ENCODE measurements at places on chromosomes 11 and 22.

DNA sequence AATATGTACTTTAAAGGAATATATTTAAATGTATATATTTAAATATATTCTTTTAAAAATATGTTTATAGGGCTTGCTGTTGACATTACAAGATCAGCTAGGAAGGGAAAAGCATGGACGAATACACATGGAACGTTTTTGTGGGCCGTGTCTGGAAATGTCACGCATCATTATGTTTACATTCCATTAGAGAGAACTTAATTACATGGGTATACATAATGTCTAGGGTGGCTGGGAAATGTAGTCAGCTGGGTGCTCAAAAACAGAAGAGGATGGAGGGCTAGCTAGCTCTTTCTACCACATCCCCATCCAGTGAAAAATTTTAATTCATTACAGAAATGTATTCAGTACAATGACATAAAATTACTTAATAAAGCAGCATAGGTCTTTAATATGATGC, 371.2 kb downstream of the DYNC2H1 start:
- no peak for DNase-seq

DNA sequence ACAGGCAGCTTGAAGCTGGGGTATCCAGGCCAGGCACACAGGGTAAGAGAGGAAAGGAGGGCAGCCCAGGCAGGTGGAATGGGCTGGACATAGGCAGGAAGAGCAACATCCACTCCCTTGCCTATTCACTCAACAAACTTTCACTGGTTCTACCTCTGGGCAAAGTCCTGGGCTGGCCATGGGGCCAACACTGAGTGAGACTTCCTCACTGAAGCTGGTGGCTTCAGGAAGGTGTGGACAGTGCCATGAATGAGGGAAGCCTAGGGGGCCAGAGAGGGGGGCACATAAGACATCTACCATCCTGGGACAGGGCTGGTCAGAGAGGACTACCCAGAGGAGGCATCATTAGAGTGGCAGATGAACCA, 44.9 kb upstream of the TCF20 start:
- DNase-seq = no peak

DNA sequence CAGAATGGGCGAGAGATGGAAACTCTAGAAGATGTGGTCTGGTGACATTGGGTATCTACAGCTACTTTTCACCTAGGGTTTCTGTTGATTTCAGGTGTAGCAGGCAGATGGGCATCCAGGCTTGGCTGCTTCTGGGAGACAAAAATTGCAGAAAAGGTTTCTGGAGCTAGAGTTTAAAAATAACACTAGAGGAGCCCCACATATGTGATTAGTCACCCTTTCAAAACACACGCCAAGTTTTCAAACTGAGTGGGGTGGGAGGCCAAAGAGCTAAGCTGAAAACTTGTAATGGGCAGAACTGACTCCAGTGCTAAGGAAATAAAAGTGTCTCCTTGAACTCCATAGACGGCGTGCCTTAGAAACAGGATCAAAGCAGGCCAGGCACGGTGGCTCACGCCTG, 80.8 kb downstream of the GRK3 start:
- no peak for DNase-seq

GRCh38 chr11:69470301-69470700, 11.2 kb upstream of the LINC01488 start:
- DNase-seq = no peak

DNA sequence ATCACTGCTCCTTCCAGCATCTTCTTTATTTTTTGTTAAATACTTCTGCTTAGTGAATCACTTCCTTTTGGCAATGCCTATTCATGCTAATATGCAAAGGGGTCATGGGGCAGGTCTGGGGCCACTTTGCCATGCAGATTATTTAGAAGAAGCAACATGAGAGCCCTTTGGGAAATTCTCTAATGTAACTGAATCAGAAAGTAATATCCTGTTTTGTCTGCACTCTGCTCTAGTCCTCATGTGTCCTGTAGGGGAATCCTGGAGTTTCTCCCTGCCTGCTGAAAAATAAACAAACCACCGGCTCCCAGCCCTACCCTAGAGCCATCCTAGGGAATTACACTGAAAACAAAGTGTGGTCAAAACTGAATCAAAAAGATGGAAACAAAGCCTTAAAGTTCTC, 176.5 kb upstream of the POU2AF2 start:
- DNase-seq = no peak

DNA sequence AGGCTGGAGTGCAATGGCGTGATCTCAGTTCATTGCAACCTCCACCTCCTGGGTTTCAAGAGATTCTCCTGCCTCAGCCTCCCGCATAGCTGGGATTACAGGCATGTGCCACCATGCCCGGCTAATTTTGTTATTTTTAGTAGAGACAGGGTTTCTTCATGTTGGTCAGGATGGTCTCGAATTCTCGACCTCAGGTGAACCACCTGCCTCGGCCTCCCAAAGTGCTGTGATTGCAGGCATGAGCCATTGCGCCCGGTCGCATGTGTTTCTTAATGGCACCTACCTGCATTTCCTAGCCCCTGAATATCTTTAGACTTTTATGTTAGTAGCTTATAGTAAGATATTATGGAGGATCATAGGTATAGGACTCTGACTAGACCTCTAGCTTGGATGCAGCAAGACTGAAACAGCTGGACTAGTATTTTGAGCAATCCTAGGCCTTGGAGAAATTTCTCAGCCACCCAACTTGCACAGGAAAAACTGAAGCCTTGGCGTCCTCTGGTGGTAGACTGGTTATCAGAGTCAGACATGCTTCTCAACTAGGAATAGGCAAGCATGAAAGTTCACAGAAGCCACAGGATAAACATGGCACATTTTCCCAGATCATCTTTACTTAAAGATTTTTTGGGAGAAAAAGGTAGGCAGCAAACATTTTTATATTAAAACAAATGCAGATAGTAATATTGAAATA, 22.7 kb upstream of the C1QTNF4 start:
- no peak for DNase-seq

GRCh38 chr22:43996170-43996980, 27.7 kb upstream of the PARVB start:
- DNase-seq = peak; percentile 34

DNA sequence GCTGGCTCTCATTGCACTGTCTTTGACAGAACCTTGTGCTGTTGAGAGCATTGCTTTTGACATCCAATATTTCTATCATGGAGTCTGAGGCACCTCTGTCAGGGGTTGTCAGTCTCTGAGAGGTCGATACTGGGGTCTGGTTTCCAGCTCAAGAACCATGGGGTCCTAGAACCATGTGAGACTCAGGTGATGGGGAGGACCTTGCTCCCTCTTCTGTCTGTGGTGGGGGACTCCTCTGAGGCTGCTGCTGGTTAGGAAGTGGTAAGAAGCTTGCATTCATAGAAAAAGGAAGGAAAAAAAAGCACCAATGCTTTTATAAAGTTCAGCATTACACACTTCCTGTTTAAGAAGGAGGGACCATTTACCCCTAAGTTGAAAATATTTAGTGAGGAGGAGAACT, 91.8 kb upstream of the CD44 start:
- DNase-seq = no peak

DNA sequence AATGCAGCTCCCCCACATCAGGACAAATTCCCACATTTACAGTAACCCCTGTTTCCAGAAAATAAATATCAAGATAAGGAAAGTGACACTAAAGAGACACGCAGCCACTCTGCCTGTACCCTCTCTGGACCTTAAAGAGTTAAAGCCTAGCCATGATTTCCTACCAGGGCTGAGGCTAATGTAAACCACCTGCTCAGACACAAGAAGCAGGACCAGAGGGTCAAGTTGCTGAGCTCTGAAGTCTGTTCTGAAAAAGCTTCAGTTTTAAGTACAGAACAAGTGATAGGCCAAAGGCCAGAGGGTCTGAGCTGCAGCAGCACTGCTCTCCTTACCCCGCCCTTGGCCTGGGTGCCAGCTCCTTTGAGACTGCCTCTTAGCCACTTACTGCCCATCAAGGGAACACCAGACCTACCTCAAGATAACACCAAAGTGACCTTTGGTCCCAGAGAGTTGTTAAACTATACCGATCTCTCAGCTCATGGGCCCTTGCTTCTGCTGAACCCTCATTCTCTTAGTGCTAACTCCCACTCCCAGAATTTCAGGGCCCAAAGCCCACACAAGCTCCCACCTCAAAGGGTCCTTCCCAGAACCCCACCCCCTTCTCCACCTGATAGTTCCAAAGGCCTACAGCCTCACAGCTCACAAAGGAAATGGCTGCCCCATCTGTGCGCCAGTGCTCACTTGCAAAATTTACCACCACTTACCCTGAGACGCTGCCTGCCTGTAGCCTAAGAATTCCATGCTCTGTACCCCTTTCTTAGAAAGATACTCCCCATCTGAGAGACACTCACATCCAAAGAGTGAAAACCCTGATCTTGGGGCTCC, 40.5 kb downstream of the IL18BP start:
- DNase-seq = no peak

GRCh38 chr11:94544646-94545263, 1.0 kb downstream of the FUT4 start:
- DNase-seq = no peak

GRCh38 chr22:44423556-44424358, 74.3 kb downstream of the RTL6 start:
- DNase-seq = no peak

DNA sequence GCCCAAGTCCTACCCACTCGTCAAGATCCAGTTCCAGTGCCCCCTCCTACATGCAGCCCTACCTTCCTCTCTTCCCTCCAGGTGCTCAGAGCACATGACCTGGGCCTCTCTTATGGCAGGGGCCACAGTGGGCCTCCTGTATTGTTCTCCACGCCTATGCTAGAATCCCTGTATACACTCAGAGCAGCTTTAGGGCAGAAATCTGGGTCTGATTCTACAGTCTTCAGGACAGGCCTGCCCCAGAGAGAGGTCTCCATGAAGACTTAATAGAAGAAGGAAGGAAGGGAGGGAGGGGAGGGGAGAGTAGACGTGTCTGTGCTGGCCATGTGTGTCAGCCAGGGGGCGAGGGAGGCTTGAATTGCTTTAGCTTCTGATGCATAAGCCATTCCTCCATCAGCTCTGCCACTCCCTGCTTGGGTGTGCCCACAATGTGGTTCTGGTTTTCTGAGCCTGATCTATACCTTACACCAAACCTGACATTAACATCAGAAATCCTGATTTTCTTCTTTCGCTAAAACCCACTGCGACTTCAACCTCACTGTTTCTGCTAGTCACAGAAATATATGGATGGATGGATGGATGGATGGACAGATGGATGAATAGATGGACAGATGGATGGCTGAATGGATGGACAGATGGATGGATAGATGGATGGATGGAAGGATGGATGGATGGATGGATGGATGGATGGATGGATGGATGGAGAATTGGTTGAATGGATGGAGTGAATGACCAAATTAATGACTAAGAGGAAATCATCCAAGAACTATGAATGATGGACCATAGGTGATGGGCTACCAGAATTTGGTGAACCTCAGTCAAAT, 56.6 kb upstream of the PRDM11 start:
- no peak for DNase-seq

- DNase-seq = no peak
These were observed 384.8 kb downstream of the MN1 start for GRCh38 chr22:27416511-27417420.

DNA sequence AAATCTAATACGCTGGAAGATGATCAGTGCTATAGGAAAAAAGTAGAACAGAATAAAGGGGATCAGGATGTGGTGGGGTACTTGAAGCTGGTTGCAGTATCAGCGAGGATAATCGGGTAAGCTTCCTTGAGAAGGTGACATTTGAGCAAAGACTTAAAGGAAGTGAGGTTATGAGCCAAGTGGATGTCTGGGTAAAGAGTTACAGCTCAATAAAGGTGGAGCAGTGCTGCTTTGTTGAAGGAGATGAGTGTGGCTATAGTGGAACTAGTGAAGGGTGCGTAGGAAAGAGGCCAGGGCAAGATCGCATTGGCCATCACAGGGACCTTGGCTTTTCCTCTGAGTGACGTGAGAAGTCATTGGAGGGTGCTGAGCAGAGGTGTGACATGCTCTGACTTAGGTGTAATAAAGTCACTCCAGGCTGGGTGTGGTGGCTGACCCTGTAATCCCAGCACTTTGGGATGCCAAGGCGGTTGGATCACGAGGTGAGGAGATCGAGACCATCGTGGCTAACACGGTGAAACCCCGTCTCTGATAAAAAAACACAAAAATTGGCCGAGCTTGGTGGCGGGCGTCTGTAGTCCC, 2.3 kb upstream of the SYVN1 start:
- DNase-seq = no peak

- DNase-seq = no peak
These were observed 37.8 kb downstream of the PPFIBP2 start for GRCh38 chr11:7551571-7551970.

DNA sequence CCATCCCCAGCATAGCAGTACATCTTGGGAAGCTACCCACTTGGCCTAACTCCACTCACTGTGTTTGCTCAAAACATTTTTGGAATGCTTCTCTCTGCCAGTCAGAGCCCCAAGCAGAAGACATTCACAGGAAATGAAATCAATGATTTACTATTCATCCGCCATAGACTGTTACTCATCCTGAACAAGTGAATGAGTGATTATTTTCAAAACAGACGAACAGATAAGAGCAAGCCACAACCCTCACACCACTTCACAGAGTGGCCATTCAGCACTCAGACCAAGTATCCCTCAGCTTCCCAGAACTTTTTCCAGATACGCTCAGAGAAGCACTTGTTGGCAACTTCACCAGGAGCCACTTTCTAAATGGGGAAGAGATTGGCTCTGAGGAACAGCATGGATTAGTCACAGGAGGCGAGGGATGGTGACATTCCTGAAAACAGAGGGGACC, 13.0 kb upstream of the UBASH3B start:
- DNase-seq = no peak

GRCh38 chr11:35907648-35908431, 36.0 kb upstream of the LDLRAD3 start:
- no peak for DNase-seq

DNA sequence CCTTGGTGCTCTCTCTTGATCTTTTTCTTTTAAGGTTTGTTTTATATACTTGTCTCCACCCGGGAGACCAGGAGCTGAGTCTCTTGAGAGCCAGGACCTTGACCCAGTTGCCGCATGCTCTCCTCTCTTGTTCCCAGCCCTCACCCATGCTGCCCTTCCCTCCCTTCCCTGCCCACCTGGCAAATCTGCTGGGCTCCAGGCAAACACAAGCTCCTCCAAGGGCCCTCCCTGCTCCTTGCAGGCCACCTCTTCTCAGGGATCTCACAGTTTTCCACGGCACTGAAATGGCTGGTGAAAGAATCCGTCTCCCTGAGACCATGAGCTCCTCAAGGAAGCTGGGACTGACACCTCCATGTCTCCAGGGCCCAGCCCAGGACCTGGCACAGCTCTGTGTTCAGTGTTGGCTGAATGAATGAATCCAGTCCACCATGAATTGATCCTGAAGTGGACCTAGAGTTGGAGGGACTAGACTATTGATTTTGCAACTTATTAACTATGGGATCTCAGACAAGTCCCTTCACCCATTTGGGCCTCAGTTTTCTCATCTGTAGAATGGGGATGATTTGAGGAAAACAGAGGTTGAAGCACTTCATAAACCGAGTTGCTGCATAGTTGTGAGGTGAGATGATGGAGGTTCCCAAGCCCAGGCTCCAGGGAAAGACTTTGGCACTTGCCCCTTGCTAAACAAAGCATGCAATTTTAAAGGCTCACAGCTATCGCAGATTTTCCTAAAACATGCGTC, 25.1 kb upstream of the FBLN1 start:
- DNase-seq = no peak

GRCh38 chr11:27085605-27086004, 45.0 kb downstream of the BBOX1 start:
- no peak for DNase-seq

- DNase-seq = no peak
These were observed 6.4 kb upstream of the CDPF1 start for GRCh38 chr22:46256358-46256958.

GRCh38 chr11:124894606-124895430, 2.8 kb downstream of the ROBO4 start:
- DNase-seq = no peak
